Neural crest cell (in vitro differentiated cells): ENCODE measurements at places on chromosomes 16 and 17. TPM values are rescaled to one million over a fixed set of nuclear protein-coding genes. Genes with fewer than 3 reads are reported as not detected.

Gene ACE
- total RNA-seq = 0.42 and 0.61 TPM in 2 replicates

- no peak overlapping the region for H3K4me3 ChIP-seq
- peak overlapping the region; percentile 47 for H3K27ac ChIP-seq
- no peaks in the 10 kb centered on the region for H3K36me3 ChIP-seq
- peaks cover 19% of the 10 kb centered on the region for H3K4me1 ChIP-seq
- H3K27me3 ChIP-seq = peaks cover 13% of the 10 kb centered on the region
Observed at GRCh38 chr17:66925811-66926500, 38.6 kb upstream of the CACNG4 start.

DNA sequence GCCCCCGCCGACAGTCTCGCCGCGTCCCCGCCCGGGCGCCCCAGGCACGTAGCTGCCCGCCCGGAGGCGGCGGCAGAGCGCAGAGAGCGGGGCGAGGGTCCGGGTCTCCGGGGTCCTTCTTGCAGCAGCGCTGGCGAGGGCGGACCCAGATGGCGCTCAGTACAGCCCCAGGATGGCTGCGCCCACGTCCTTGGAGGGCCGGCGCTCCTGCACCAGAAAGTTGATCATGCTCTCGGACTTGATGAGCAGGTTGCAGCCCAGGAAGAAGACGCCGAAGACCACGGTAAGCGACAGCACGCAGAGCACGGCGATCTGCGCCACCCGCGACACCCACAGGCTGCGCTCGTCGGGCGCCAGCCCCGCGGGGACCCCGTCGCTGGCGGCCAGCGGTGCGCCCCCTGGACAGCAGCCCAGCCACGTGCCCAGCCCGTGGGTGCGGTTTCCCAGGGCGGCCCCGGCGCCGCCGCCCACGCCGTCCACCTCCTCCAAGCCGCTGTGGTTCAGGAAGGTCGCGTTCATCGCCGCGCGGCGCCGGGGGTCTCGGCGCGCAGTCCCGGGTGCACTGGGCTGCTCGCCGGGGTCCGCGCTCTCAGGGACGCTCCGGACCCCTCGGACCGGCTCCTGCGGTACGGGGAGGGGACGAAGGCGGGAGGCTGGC is 435 bp downstream of the RPRML start:
- DNase-seq = no peak
- H3K4me1 ChIP-seq = peaks cover 34% of the 10 kb centered on the region
- peaks cover 66% of the 10 kb centered on the region for H3K27me3 ChIP-seq

Gene KRT23
- not detected in 2 replicates for total RNA-seq

Gene TM4SF5
- not detected in 2 replicates for total RNA-seq

Gene UTS2R
- total RNA-seq = not detected in 2 replicates

GRCh38 chr16:49281843-49282642 is 405 bp upstream of the CBLN1 start:
- peak; percentile 95 for DNase-seq
- H3K36me3 ChIP-seq = no peaks in the 10 kb centered on the region
- H3K27ac ChIP-seq = no peak overlapping the region
- H3K4me3 ChIP-seq = peak overlapping the region; percentile 49
- H3K4me1 ChIP-seq = peaks cover 19% of the 10 kb centered on the region

Gene CCL14
- total RNA-seq = not detected in 2 replicates

DNA sequence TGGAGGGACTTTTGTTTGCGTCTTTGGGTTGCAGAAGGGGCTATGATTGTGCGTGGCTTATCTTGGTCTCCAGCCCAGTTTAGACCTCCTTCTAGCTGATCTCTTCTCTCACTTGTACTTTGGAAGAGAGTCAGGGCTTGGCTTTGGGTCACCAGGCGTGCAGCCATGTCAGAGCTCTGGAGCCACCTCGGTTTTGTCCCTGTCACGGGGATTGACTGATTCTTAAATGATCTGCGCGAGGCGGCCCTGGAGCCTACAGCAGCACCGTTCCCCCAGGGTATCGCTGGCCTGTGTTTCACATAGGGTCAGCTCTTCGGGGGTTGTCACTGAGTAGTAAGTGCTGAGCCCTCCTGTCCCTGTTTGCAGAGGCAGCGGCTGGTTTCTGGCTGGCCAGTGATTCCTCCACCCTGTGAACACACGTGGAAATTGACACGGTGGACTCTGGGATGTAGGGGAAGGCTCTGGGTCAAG is 209.8 kb upstream of the CHMP6 start:
- no peaks in the 10 kb centered on the region for H3K27me3 ChIP-seq
- H3K27ac ChIP-seq = peak overlapping the region; percentile 57
- DNase-seq = no peak
- H3K36me3 ChIP-seq = no peaks in the 10 kb centered on the region

DNA sequence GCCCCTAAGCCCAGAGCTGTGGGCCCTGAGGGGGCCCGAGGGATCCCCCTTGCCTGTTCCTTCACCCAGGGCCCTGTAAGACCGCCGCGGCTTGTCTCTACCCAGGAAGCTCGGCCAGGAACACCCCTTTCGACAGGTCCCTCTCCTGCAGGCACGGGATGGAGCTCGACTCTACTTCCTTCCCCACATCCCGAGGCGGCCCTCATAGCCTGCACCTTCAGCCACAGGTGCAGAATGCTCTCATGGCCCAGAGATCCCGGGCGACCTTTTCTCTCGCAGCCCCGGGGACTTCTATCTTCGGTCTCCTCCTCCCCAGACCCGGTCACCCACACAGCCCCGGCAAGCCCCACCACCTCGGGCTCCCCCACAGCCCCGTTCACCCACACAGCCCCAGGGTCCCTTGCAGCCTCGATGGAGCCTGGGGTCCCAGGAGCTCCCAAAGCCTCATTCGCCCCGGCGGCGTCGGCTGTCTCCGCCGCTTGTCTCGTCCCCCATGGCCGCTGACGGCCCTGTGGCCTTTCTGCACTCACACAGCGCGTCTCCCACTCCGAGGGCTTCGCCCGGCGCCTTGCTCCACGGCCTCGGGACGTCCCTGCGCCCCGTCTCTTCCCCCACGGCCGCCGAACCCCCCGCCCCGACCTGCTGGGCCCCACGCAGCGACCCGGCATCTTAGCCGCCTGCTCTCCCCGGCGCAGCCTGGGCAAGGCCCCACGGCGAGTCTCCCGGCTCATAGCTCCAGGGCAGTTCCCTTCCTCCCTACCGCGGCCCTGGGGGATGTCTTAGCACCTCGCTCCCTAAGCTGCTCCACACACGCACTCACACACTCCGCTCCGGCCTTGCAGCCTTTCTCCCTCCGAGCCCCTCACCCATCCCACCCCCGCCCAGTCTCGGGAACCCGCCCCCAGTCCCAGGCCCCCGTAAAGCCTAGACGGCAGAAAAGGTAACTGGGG is 650 bp downstream of the KIAA0753 start:
- H3K27ac ChIP-seq = peak overlapping the region; percentile 100
- no peaks in the 10 kb centered on the region for H3K27me3 ChIP-seq
- H3K36me3 ChIP-seq = peaks cover 2% of the 10 kb centered on the region
- H3K4me1 ChIP-seq = peaks cover 30% of the 10 kb centered on the region

DNA sequence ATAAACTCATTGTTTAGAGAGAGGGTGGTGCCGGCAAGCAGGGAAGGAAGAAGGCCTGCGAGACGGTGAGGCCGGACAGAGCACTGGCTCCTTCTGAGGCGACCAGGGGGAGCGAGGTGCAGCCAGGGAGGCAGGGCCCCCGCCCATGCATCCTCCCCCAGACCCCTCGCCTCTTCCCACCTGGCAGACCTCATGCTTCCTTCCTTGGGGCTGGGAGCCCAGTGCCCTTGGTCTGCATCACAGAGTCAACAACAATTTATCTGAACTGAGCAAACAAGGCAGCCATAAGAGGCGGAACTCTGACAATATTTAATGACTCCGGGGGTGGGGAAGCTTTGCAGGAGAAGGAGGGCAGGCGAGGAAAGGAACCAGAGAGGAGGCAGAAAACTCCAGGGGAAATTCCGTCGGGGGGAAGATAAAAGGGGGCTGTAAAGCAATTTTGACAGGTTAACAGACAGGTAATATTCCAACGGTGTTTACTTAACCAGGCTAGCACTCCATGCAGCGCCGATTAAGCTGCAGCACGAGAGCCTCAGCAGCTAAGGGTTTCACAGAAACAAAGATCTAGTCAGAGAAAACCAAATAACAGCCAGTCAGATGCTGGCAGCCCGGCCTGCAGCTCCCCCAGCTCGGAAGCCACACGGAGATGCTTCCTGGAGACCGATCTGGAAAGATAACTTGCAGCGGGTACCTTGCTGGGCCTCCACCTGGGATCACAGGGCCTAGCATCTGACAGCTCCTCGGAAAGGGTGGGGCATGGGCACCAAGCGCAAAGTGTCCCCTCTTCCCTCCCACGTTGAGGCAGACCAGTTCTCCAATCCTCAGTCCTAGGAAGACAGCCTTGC is 398.2 kb downstream of the SOX9 start:
- H3K27ac ChIP-seq = peak overlapping the region; percentile 16
- peaks cover 30% of the 10 kb centered on the region for H3K4me1 ChIP-seq
- no peak for DNase-seq

- no peak for DNase-seq
- peaks cover 29% of the 10 kb centered on the region for H3K4me1 ChIP-seq
- H3K27me3 ChIP-seq = peaks cover 2% of the 10 kb centered on the region
- H3K4me3 ChIP-seq = no peak overlapping the region
Observed at GRCh38 chr17:77741109-77741508, 217.4 kb upstream of the TNRC6C start.

DNA sequence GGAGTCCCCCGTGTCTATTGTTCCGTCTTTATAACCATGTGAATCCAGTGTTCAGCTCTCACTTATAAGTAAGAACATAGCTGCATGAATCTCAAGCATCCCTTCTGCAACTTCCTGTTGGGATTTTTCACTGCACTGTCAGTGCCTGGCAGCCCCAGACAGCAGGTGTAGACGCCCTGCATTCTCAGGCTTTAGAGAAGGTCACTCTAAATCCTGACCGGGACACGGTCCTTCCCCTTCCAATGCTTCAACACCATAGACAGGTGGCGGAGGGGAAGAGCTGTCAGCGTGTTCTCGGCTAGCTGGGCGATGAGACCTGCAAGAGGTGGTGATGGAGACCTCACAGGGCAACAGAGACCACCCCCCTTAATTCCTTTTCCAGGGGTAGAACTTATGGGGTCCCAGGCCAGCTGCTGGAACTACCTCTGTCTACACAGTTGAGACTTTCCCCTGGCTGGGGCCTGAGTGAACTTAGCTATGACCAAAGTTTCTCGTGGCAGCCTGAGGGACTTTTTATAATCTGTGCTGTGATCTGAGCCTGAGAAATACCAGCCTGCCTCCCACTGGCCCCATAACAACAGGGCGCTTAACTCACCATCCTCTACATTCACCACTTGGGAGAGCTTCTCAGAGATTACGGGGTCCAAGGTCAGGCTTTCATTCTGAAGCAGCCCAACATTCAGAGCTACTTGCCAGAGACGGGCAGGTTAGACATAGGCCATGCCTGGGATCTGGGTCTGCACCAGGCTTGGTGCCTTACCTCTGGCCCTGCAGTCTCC is 143.2 kb upstream of the TNRC6C start:
- peaks cover 2% of the 10 kb centered on the region for H3K27me3 ChIP-seq
- H3K4me3 ChIP-seq = no peak overlapping the region
- H3K4me1 ChIP-seq = peaks cover 6% of the 10 kb centered on the region
- no peak overlapping the region for H3K27ac ChIP-seq
- no peaks in the 10 kb centered on the region for H3K36me3 ChIP-seq

GRCh38 chr17:1264196-1264595 is 6.0 kb upstream of the BHLHA9 start:
- no peaks in the 10 kb centered on the region for H3K36me3 ChIP-seq
- peaks cover 18% of the 10 kb centered on the region for H3K4me1 ChIP-seq
- peak overlapping the region; percentile 67 for H3K4me3 ChIP-seq
- no peak overlapping the region for H3K27ac ChIP-seq
- DNase-seq = no peak
- H3K27me3 ChIP-seq = peaks cover 20% of the 10 kb centered on the region

DNA sequence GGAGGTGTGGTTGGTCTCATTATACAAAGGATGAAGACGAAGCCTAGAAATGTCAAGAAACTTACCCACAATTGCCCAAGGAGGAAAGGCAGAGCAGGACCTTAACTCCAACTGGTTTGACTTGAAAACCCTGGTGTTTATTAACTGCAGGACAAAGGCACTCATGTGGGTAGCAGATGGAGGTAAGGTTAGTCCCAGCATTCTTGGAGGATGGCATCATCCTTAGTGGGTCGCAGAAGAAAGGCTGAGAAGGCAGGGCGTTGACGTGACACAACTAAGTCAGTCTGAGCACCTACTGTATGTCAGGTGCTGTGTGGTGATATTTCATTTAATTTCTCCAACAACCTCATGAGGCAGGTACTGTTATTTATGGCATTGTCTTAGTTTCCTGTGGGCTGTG is 101.3 kb downstream of the HAPSTR1 start:
- H3K4me3 ChIP-seq = no peak overlapping the region
- no peak overlapping the region for H3K27ac ChIP-seq
- H3K4me1 ChIP-seq = no peaks in the 10 kb centered on the region
- no peaks in the 10 kb centered on the region for H3K27me3 ChIP-seq
- DNase-seq = no peak

- H3K4me1 ChIP-seq = peaks cover 26% of the 10 kb centered on the region
- no peak overlapping the region for H3K27ac ChIP-seq
- DNase-seq = no peak
Observed at GRCh38 chr17:56866496-56866895, 32.5 kb downstream of the DGKE start.

DNA sequence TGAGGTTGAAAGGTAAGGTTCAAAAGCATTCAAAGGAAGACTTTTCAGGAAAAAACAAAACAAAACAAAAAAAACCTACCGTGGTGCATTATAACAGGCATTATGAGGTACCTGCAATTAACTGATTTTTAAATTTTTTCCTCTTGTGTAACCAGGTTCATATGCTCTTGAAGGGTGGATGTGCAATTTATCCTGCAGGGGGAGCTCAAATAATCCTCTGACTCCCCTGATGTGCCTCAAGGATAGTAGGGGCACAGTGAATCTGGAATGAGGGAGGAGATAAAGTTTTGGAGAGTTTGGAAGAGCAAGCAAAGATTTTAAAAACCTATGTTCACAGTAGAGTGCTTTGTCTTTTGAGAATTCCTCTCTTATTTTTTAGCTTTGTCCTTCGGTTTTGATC is 1349.4 kb downstream of the CDH8 start:
- H3K36me3 ChIP-seq = no peaks in the 10 kb centered on the region
- no peak overlapping the region for H3K4me3 ChIP-seq
- no peaks in the 10 kb centered on the region for H3K4me1 ChIP-seq
- peaks cover 2% of the 10 kb centered on the region for H3K27me3 ChIP-seq

Gene CD300E
- not detected in 2 replicates for total RNA-seq

GRCh38 chr17:9519583-9520272 is 55.9 kb downstream of the STX8 start:
- H3K27ac ChIP-seq = peak overlapping the region; percentile 80
- DNase-seq = no peak
- H3K27me3 ChIP-seq = no peaks in the 10 kb centered on the region
- H3K4me3 ChIP-seq = peak overlapping the region; percentile 40
- peaks cover 33% of the 10 kb centered on the region for H3K4me1 ChIP-seq
- peaks cover 2% of the 10 kb centered on the region for H3K36me3 ChIP-seq

Gene LRRC37B
- 28.5 and 33.1 TPM in 2 replicates for total RNA-seq

- H3K4me3 ChIP-seq = no peak overlapping the region
- no peaks in the 10 kb centered on the region for H3K27me3 ChIP-seq
- no peaks in the 10 kb centered on the region for H3K36me3 ChIP-seq
- no peak for DNase-seq
- H3K4me1 ChIP-seq = no peaks in the 10 kb centered on the region
- H3K27ac ChIP-seq = no peak overlapping the region
Observed at GRCh38 chr17:67194134-67194533, 50.9 kb downstream of the HELZ start.

GRCh38 chr17:12113156-12113555 is 92.5 kb downstream of the MAP2K4 start:
- peaks cover 32% of the 10 kb centered on the region for H3K36me3 ChIP-seq
- H3K4me1 ChIP-seq = peaks cover 6% of the 10 kb centered on the region
- H3K27me3 ChIP-seq = no peaks in the 10 kb centered on the region
- DNase-seq = no peak
- H3K4me3 ChIP-seq = no peak overlapping the region
- H3K27ac ChIP-seq = no peak overlapping the region

Gene CDC27
- 125 and 150 TPM in 2 replicates for total RNA-seq

Gene TMEM220
- 5.0 and 5.1 TPM in 2 replicates for total RNA-seq

Gene SDK2
- total RNA-seq = 31.2 and 31.5 TPM in 2 replicates

Gene NUDT16L1
- total RNA-seq = 36.8 and 37.8 TPM in 2 replicates

- no peak overlapping the region for H3K4me3 ChIP-seq
- DNase-seq = no peak
- H3K36me3 ChIP-seq = no peaks in the 10 kb centered on the region
Observed at GRCh38 chr16:60755907-60756306, 1280.3 kb downstream of the CDH8 start.
